Stromal cell of bone marrow (primary cell): ENCODE measurements at places on chromosomes 2 and 18.

DNA sequence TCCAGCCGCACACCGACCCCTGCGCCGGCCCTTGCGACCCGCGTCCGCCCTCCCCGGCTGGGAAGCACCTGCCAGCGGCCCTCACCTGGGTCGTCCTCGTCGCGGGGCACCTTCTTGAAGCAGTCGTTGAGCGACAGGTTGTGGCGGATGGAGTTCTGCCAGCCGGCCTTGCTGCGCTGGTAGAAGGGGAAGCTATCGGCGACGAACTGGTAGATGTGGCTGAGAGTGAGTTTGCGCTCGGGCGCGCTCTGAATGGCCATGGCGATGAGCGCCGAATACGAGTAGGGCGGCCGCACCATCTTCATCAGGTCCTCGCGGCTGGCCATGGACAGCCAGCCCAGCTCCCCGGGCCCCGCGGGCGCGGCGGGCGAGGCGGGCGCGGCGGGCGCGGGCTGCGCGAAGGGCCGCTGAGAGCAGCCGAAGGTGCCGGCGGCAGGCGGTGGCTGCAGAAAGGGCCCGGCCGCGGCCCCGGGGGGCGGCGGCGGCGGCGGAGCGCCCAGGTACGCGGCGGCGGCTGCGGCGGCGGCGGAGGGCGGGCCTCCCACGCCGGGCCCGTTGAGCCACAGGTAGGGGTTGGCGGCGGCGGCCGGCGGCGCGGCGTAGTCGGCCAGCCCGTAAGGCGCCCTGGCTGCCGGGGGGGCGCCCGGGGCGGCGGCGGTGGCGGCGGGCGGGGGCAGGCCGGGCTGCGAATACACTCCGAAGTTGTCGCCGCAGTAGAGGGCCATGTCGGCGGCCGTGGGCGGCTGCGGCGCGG, 505 bp downstream of the FOXI3 start:
- no peak for DNase-seq

DNA sequence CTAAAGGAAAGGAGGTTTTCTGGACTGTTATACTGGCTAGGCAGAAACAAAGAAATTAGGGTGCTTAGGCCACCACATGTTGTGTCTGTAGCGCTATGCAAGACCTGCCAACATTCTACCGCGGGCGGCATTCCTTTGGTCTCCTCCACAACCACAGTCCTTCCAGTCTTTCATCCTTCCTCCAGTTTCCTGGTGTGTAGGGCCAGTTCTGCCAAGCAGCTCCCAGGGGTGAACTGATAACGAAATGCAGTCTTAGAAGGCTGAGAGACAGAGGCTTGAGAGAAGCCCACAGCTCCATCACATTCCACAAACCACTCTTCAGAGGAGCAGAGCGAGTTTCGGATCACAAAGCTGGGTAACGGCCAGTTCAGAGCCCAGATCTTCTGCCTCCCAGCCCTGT, 19.5 kb upstream of the CXXC1 start:
- peak; percentile 40 for DNase-seq

GRCh38 chr2:67579806-67580205, 182.7 kb downstream of the ETAA1 start:
- no peak for DNase-seq

GRCh38 chr18:28581521-28582071, 404.7 kb upstream of the CDH2 start:
- DNase-seq: no peak

DNA sequence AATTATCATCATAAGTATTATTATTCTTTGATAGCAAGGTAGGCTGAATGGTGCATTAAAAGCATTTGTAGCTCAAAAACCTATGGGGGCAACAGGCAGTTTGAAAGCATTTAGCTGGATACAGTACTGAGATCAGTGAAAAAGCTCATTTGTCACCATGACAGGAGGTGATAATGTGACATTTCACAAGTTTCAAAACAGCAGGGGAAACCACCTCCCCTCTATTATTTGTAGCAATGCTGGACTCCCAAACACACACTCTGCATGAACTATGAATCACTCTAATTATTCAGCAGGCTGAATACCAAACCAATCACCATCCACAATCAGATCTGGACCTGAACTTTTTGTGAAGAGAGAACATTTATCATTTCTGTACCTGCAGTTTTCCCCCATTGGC, 63.4 kb downstream of the MYO5B start:
- DNase-seq: peak; percentile 10

- DNase-seq: no peak
Measured at GRCh38 chr2:72830273-72830672, 4.4 kb upstream of the EXOC6B start.

DNA sequence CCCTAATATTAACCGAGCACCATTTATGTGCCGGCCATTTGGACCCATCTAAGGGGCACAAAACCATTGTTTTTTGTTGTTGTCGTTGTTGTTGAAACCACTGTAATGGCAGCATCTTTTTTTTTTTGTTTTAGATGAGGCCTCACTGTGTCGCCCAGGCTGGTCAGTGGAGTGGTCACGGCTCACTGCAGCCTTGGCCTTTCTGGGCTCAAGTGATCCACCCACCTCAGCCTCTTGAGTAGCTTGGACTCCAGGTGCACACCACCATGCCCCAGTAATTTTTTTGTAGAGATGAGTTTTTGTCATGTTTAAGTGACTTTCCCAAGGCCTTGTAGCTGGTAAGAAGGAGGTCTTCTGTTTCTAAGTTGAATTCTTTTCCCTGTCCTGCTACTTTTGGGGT, 33.0 kb downstream of the ASAP2 start:
- DNase-seq: no peak
